ENCODE measurements at places on chromosomes 3 and 15.

DNA sequence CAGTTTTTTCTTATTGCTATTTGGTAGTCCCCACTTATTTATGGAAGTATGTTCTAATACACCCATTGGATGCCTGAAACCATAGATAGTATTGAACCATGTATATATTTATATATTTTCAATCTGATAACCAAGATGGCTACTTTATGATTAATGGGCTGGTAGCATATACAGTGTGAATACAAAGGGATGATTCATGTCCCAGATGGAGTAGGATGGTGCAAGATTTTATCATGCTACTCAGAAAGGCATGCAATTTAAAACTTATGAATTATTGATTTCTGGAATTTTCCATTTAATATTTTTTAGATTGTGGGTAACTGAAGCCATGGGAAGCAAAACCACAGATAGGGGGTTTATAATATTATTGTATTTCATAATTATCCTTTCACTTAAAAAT lies 35.2 kb downstream of the AP4E1 start:
- no peak for DNase-seq

GRCh38 chr3:105801397-105801796 lies 67.4 kb downstream of the CBLB start:
- no peak for DNase-seq

DNA sequence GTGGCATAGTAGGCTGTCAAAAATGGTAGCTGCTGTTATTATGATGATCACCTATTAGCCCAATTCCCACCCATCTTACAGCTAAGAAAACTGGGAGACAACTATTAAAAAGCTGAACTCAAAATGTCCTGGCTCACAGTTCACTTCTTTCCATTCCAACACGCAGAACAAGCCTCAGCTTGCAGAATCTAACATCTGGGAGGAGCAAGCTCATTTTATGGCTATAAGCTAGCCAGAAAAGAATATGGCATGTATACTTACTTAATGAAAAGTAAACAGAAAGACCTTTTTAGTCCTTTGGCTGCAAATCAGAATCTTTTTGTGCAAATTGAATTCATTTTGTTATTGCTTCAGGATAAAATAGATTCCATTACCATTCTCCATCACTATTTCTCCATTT lies 34.8 kb upstream of the CFAP20DC start:
- no peak for DNase-seq

GRCh38 chr15:60371175-60372051 lies 26.4 kb downstream of the ANXA2 start:
- no peak for DNase-seq

DNA sequence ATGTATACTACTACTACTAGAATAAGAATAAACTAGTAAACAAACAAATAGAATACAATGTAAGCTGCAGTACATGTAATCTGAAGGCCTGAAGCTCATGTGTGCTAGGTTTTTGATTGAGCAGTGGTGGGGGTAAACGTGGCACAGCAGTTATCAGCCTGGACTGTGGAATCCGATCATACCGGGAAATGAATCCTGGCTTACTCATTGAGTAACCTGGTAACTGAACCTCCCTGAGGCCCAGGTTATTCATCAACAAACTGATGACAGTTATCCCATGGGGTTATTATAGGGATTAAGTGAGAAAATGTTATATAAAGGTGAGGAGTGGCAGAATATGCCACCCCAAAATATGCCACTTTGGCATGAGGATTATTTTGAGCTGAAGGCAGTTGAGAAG lies 339.1 kb downstream of the FHIT start:
- DNase-seq: no peak

DNA sequence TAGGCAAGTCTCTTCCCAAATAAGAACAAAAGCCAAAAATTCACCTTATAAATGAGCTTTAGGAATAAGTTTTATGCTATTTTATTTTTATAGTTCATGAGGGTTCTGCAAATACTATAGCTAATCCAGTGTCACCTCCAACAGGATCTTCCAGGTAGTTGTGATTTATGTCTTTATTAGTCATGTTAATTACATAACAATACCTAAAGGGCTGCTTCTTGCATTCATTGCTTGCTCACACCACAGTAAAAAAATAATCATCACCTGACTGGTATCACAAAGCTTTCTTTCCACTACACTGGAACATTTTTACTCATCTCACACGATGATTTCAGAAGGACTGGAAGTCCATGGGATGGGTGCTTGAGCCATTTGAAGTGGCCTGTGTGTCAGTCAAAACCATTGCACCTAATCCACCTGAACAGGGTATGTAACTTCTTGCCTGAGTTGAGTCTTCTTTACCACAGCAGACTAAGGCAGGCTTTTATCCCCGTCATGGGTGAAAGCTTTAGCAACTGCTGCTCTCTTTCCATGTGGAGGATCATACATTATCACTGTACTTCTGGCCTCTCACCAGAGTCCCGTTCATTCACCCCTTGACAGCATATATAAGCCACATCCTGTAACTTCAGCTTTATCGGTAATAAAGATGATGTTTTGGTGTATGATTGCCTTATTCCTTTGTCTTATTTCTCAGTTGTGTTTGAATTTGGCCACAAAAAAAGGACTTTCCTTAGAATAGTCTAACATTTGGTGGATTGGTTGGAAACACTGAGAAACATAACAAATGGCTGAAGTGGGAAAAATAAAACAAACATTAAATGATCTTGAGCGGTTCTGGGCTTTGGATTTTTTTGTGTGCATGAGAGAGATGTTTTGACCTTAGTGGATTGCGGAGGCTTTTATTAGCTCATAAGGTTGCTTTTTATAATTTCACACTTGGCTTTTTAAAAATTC lies 382.6 kb upstream of the THBS1 start:
- DNase-seq: no peak

DNA sequence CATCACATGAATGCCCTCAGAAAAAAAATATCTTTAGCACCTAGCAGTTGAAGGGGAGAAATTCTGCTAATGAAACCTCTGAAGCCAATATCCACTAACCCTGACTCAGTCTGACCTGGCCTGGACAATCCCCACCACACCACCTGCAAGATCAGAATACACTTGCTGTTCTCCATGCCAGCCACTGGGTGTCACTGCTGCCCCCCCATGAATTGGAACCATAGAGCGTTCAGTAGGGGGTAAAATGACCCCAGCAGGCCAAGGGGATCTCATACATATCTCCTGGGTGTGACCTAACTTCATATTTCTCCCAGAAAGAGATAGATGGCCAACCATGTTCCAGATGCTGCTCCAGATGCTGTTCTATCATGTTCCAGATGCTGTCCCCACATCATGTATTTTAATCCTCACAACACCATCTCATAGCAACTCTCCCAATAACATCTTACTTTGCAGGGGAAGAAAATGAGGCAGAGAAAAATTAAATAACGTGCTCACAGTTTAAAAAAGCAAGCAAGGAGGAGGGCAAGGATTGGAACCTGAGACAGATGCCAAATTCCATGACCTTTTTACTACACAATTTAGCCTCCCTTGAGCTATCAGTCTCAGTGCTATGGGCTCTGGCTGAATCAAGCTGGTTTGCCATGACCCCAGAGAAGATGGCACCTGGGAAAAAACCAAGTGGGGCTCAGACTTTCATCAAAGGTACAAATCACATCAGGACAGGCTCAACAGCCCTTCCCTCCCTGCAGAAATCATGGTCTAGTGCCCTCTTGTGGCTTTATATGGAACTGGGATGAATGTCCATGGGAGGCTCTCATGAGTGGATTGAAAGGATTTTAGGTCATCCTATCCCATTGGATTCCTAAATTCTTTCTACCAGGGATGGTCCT lies 12.4 kb downstream of the NTRK3 start:
- no peak for DNase-seq

DNA sequence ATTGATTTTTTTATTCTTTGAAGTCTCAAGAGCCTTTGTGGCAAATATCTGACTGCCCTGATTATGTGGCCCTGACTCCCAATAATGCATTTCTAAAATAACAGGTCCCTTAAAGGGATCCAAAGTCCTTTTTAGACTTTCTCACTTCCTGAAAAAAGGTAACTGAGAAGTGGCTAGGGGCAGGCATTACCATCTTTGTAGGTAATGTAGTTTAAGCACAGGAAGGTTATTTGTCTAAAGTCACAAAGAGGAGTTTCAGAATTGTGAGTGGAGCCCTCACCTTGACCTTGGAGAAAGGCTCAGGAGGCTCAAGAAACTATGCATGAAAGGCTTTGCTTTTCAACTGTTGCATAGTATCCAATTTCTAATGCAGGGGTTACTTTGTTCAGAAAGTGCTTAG lies 142.9 kb upstream of the MRPL3 start:
- no peak for DNase-seq

GRCh38 chr3:160174621-160175020 lies 50.6 kb upstream of the C3orf80 start:
- no peak for DNase-seq

- no peak for DNase-seq
Measured at GRCh38 chr15:73022161-73022560, 30.1 kb upstream of the NEO1 start.

All from stimulated activated CD4-positive, alpha-beta T cell treated with anti-CD3 and anti-CD28 coated beads, Interleukin-1b, Interleukin-23, amount 100 ng/mL, for 1 hour (primary cell).